ENCODE measurements at places on chromosomes 3 and 15.
A peak's percentile ranks its signal among the peaks of the same experiment; 100 is the strongest.

DNA sequence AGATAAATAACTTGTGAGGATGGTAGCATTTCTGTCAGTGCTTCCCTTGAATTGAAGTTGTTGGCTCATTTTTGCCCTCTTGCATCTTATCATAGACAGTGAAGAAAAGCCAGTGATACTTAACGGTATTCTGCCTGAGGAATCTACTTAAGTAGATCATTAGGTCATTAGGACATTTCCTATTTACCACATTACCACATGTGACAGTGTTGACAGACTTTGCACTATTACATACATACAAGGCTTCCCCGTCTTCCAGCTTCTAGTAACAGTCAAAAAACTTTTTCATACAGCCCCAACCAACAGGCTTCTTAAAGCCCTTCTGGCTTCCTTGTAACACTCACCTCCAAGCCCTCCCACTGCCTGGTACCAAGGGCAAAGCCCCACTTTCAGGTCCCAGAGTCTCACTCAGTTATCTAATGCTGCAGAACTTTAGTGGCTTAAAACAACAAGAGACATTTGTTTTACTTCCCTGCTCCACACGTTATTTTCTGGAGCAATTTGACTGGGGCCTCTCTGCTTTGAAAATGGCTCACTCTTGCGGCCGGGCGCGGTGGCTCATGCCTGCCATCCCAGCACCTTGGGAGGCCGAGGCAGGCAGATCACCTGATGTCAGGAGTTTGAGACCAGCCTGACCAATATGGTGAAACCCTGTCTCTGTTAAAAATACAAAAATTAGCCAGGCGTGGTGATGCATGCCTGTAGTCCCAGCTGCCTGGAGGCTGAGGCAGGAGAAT lies 40.0 kb downstream of the ASB7 start:
- DNase-seq: peak; percentile 42

DNA sequence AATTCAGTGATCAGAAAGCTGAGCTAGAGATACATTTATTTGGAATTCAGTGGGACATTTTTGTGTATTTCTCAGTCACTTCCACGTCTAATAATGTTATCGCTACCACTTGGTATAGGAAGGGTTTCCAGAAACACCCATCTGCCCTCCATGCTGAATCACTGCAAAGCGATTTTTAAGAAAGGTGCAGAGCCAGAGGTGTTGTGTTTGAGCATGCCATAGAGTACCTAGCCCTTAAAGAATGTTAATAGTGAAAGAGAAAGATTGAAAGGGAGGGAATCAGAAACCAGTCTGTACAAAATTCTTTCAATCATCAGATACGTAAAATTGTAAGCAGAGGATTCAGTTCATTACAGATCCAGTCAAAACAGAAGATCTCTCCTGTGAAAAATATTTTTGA lies 80.1 kb upstream of the ARL6 start:
- no peak for DNase-seq

DNA sequence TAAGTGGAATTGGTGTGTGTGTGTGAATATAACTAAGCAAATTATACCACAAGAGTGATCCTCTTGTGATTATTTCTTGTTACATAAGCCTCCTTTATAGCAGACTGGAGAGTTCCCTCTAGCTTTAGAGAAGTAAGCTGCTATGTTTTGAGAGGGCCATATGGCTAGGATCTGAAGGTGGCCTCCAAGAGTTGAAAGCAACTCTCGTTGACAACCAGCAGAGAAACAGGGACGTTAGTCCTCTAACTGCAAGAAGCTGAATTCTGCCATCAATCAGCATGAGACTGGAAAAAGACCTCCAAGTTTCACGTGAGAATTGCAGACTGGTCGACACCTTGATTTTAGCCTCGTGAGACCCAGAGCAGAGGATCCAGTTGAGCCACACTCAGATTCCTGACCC lies 278.5 kb upstream of the ZNF717 start:
- DNase-seq: no peak

GRCh38 chr3:75894234-75894633 lies 108.9 kb upstream of the ZNF717 start:
- DNase-seq: no peak

DNA sequence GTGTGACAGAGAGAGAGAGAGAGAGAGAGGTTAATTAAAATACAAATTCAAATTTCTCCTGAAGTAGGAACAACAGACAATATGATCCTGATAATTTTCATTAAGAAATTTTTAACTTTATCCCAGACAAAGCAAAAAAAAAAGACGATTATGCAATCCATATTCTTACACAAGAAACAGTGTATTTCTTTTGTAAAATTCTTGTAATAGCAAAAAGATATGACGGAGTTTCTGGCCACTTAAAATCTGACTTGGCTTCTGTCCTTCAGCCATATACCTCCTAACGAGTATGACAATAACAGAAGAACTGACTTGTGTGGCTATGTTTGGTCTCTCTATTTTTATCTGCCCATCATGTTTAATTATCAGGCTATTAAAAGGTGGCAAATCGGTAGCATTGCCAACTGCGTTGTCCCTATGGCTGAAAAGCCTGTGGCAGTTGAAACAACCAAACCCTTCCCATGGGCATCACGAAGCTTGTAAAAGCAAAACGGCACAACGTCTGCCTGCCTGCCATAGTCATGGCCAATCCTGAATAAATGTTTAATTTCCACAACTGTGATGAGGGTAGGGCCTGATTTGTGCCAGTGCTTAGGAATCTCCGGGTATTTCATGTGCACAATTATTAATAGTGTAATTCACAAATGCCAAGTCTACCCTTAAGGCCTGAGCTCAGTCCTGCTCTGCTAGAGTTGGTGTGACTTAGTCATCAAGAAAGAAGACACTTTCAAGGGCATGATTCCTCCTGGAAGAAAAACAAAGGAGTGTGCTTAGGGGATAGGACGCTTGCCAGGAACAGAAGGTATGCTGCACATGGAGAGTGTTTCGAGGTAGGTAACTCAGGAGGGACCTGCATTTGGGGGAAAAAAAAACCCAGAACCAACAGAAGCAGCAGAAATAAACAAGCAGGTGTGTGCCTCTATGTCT lies 1090.2 kb downstream of the FHIT start:
- DNase-seq: no peak

DNA sequence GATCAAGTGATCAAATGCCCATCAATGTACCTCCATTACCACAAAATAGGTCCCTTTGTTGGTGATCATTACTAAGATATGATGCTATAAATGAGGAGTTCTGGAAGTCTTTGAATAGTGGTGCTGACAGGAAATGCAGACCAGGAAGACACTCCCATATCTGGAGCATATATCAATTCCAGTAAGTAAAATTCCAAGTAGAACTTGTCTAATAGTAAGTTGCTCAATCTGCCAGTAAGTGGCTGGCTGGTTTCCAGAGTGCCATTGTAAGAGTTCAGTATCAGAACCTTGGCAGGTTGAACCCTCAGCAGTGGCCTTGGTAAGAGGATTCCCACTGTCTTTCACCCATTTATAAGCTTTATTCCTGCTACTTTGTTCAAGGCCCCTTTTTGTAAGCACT lies 379.9 kb upstream of the RBMS3 start:
- no peak for DNase-seq
